ENCODE measurements at places on chromosomes 6 and 20. TPM values are rescaled to one million over a fixed set of nuclear protein-coding genes. Genes with fewer than 3 reads are reported as not detected.

GRCh38 chr6:38638941-38639497, 710 bp downstream of the BTBD9 start:
- no peak for DNase-seq

- DNase-seq = no peak
Measured at GRCh38 chr20:37907677-37908401, 4.9 kb downstream of the VSTM2L start.

- DNase-seq = no peak
Measured at GRCh38 chr6:166236596-166236995, 68.9 kb upstream of the TBXT start.

TLDC2 gene
- 0.04 TPM for polyA plus RNA-seq

SLC13A3 gene
- 0.32 TPM for polyA plus RNA-seq
